ENCODE measurements at places on chromosomes 12 and 14.

DNA sequence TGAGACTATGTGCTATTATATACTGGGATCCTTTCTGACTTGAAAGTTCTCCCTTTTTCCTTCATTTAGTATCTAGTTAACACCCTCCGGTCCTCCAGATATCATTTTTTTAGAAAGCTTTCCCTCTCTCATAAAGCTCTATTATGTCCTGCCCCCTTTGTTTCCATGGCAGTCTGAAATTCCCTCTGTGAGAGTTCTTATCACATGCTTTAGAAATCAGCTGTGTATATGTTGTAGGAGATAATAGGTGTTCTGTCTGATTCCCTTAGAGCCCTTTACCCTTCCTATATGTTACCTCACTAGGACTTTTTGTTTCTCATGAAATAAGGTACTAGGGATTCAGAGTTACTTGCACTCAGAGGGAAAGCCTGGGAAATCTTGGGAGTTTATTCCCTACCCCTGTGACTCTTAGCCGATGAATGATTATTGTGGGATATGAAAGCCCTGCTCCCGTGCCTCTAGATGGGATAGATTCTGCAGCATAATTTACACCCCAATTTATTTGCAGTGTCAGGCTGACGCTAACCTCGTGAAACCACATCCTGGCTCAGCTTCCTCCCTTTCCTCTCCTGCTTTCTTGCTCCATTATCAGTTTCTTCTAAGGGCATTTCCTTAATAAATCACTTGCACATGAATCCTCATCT, 448.4 kb downstream of the MDGA2 start:
- no peak for DNase-seq

- no peak for DNase-seq
Measured at GRCh38 chr14:91548108-91548507, 38.0 kb upstream of the PPP4R3A start.

DNA sequence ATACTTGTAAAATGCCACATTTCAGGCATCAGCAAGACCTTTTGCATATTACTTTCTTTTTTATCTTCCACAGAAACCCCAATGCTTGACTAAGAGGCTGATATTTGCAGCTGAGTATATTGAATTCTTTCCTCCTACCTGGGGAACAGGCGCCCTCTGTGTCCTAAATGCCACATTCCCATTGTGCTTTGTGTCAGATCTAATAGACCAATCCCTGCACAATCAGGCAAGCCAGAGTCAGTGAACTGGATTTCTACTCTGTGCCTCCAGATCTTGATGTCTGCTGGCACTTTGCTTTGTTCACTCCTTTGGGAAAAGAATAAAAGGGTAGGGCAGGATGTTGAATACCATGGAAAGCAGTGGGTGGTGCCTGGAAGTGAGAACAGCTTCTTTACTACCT, 22.4 kb upstream of the TAS2R42 start:
- peak; percentile 15 for DNase-seq

GRCh38 chr14:67232066-67232465, 9.2 kb upstream of the PALS1 start:
- no peak for DNase-seq

GRCh38 chr14:72881543-72881942, 12.4 kb downstream of the DPF3 start:
- DNase-seq: no peak

- DNase-seq: peak; percentile 46
Measured at GRCh38 chr12:120529641-120530417, 871 bp upstream of the COQ5 start.

DNA sequence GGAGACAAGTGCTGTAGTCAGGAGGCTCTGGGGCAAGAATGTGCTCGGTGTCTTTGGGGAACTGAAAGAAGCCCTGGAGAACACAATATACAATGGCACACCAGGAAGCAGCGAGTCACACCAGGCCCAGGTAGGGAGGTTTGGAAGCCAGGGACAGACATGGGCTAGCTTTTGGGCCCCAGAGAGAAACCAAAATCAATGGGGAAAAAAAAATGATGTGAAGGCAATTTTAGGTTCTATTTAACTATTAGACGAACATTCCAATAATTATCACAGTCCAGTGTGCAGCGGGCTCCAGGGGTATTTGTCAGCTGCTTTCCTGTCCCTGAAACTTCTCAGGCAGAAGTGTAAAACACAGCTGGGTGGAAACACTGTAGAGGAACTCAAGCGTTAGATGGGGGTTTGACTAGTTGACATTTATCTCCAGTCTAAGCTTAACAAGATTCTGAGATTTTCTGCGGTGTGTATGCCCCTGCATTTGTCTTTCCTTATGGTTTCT, 21.8 kb upstream of the EGLN3 start:
- DNase-seq: no peak

GRCh38 chr14:21672116-21672515, 1.5 kb downstream of the OR4E1 start:
- DNase-seq: peak; percentile 20

GRCh38 chr14:73227812-73228781, 9.2 kb upstream of the PAPLN start:
- no peak for DNase-seq

DNA sequence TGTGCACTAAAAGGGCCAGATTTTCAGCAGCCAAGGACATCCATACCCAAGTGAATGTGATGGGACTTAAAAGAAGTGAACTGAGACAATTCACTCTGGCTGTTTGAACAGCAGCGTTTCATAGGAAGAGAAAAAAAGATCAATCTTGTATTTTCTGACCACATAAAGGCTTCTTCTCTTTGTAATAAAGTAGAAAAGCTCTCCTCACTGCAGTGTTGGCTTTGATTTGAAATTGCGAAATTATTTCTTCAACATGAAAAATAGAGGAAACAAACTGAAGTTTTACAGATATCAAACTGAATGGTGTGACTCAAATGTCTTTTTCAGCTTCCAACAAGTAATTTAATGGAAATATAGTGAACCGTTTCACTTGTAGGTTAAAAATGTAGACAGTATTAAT, 11.3 kb upstream of the KCNMB4 start:
- DNase-seq: no peak

- DNase-seq: no peak
Measured at GRCh38 chr12:14164266-14164665, 182.9 kb upstream of the GRIN2B start.

DNA sequence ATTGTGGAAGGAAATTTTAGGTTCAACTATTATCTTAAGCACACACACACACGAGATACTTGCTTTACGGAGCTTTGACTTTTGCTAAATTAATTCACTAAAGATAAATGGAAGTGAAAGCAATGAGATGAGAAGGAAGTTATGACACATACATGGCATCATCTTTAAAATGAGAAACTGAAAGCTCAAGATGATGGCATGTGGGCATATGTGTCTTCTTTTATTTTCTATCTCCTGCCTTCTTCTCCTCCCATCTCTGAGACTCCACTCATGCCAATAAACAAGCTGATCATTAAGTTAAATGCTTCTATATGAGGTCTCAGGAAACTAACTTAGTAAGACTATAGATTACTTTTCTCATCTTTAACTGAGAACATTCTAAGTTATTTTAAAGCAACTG, 216.7 kb downstream of the MED13L start:
- DNase-seq: no peak

DNA sequence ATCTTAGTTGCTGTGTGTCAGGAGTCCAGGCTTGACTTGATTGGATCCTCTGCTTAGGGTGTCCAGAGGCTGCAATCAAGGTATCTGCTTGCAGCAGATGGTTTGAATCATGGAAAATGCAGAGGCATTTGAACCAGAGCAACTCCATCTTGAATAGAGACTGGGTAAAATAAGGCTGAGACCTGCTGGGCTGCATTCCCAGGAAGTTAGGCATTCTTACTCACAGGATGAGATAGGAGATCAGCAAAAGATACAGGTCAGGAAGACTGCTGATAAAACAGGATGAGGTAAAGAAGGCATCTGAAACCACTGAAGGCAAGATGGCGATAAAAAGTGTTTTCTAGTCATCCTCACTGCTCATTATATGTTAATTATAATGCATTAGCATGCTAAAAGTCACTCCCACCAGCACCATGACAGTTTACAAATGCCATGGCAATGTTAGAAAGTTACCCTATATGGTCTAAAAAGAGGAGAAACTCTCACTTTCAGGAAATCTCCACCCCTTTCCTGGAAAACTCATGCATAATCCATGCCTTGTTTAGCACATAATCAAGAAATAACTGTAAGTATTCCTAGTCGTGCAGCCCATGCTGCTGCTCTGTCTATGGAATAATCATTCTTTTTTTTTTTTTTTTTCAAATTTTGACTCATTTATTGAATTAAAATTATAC, 218.3 kb upstream of the CPNE8 start:
- DNase-seq: no peak

DNA sequence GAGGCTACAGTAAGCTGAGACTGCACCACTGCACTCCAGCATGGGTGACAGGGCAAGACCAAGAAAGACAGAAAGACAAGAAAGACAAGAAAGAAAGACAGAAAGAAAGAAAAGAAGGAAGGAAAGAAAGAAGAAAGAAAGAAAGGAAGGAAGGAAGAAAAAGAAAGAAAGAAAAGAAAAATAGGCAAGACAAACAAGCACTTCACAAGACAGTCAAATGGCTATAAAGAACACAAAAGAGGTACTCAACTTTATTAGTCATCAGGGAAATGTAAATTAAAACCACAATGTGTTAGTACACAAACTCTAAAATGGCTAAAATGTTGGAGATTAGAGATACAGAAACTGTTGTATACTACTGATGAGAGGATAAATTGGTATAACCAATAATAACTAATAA, 6.6 kb downstream of the ATXN3 start:
- no peak for DNase-seq

DNA sequence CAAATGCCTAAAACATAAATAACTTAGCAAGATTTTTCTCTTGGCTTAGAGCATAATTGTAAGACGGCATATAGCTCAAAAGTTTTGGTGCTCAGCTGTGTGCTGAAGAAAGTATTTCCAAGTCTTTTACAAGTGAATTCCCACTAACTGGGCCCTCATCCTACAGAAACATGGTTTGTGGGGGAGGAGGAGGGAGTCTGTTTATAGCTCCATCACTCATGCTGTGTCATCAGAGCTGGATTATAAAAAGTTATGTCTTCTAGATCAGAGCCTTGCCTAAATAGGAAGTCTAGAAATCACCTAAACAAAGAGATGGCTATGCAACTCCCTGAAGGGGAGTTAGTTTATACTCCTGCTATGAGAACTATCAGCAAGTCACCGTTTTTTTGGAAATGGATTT, 65.9 kb upstream of the OTOGL start:
- peak; percentile 58 for DNase-seq

GRCh38 chr14:53958628-53959027, 2.0 kb upstream of the BMP4 start:
- DNase-seq: no peak

DNA sequence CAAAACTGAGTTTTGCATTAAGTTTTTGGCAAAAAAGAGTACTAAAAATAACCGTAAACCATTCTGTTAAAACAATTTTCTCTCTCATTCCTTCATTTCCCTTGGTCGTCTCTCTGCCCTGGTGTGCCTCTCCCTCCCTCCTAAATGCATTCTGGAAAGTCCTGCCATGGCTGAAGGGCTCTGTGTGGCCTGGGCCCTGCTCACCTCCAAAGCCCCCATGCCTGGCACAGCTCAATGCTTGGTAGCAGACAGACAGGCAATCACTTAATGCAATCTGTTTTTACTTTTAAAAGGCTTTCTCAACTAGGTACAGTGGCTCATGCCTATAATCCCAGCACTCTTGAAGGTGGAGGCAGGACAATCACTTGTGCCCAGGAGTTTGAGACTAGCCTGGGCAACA, 47.8 kb downstream of the CDC42BPB start:
- no peak for DNase-seq
